T-cell (primary cell): ENCODE measurements at places on chromosomes 5 and 9. TPM values are rescaled to one million over a fixed set of nuclear protein-coding genes. Genes with fewer than 3 reads are reported as not detected.

DNA sequence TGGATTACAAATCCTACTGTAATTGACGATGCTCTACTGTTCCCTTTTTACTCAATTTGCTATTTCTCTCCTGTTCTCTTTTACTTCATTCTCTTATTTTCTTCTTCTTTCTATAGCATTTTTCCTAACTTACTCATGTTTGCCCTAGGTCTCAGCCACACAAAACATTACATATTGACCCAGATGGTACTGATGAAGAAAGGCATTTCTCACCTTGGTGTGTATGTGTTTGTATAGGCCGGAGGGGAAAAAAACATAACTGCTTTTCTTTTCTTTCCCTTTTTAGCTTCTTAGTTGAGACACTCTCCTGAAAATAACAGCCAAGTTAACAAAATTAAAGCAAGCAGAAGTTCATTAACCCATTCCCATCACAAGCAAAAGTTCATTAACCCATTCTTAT lies 1019.8 kb upstream of the CDH18 start:
- DNase-seq = no peak
- H3K4me3 ChIP-seq = no peak overlapping the region
- H3K27me3 ChIP-seq = no peaks in the 10 kb centered on the region
- H3K4me1 ChIP-seq = no peaks in the 10 kb centered on the region
- no peak overlapping the region for H3K27ac ChIP-seq

- no peaks in the 10 kb centered on the region for H3K4me1 ChIP-seq
- no peak overlapping the region for H3K4me3 ChIP-seq
- H3K36me3 ChIP-seq = peaks cover 6% of the 10 kb centered on the region
- H3K27me3 ChIP-seq = no peaks in the 10 kb centered on the region
- DNase-seq = no peak
Observed at GRCh38 chr9:91246846-91247245, 114.9 kb downstream of the AUH start.

- H3K36me3 ChIP-seq = no peaks in the 10 kb centered on the region
- no peak overlapping the region for H3K27ac ChIP-seq
- H3K27me3 ChIP-seq = no peaks in the 10 kb centered on the region
- no peak overlapping the region for H3K4me3 ChIP-seq
- H3K4me1 ChIP-seq = peaks cover 12% of the 10 kb centered on the region
Observed at GRCh38 chr9:19163631-19164030, 36.3 kb upstream of the PLIN2 start.

- no peak for DNase-seq
- no peaks in the 10 kb centered on the region for H3K4me1 ChIP-seq
- H3K4me3 ChIP-seq = no peak overlapping the region
- no peaks in the 10 kb centered on the region for H3K27me3 ChIP-seq
- H3K36me3 ChIP-seq = no peaks in the 10 kb centered on the region
- H3K27ac ChIP-seq = no peak overlapping the region
Observed at GRCh38 chr9:7491641-7492040, 307.9 kb downstream of the DMAC1 start.

GRCh38 chr5:103353581-103353980 lies 95.0 kb downstream of the MACIR start:
- no peaks in the 10 kb centered on the region for H3K4me1 ChIP-seq
- no peak overlapping the region for H3K27ac ChIP-seq
- H3K27me3 ChIP-seq = no peaks in the 10 kb centered on the region
- no peak overlapping the region for H3K4me3 ChIP-seq
- H3K36me3 ChIP-seq = no peaks in the 10 kb centered on the region

Gene DBH
- 0.82 TPM for total RNA-seq

Gene EIF4E1B
- not detected for total RNA-seq
